CD4-positive, alpha-beta memory T cell (primary cell): ENCODE measurements at places on chromosomes 5 and 9. TPM values are rescaled to one million over a fixed set of nuclear protein-coding genes. Genes with fewer than 3 reads are reported as not detected.

The HMCN2 gene
- total RNA-seq: not detected

The PPIC gene
- not detected for total RNA-seq

The SMIM32 gene
- not detected for total RNA-seq

DNA sequence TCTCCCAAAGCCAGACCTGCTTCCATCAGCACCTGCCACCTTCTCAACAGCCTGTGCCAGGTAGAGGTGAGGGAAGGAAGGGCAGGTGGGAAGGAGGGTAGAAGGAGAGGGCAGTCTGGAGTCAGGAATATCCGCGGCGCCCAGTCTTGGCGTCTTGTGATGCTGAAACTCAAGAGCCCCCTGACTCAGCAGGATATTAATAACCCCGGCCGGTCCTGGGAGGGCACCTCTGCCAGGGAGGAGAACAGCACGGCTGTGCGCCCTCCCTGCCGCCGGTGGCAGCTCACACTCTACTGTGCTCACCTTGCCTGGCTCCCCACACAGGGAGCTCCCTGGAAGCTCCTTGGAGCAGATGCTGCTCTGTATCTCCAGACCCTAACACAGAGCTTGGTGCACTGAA, 11.6 kb upstream of the NTNG2 start:
- no peak for DNase-seq

GRCh38 chr5:157481265-157481664, 21.3 kb downstream of the NIPAL4 start:
- DNase-seq: no peak

The THBS4 gene
- 0.29 TPM for total RNA-seq

DNA sequence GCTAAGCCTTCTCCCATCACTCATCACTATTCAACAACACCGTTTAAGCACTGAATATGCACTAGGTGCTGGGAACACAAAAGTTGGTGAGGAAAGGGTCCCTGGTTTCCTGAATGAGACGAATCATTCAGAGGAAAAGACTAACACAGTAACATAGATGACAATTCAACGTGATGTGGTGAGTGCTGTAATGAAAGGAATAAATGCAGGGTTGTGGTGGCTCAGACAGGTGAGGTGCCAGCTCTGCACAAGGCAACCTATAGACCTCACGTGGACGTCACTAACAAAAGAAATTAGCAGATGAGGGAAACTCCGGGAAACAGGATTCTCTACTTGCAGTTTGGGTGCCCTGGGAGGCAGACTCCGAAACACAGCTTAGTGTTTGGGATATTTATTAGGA, 40.0 kb upstream of the ERBIN start:
- DNase-seq: no peak

DNA sequence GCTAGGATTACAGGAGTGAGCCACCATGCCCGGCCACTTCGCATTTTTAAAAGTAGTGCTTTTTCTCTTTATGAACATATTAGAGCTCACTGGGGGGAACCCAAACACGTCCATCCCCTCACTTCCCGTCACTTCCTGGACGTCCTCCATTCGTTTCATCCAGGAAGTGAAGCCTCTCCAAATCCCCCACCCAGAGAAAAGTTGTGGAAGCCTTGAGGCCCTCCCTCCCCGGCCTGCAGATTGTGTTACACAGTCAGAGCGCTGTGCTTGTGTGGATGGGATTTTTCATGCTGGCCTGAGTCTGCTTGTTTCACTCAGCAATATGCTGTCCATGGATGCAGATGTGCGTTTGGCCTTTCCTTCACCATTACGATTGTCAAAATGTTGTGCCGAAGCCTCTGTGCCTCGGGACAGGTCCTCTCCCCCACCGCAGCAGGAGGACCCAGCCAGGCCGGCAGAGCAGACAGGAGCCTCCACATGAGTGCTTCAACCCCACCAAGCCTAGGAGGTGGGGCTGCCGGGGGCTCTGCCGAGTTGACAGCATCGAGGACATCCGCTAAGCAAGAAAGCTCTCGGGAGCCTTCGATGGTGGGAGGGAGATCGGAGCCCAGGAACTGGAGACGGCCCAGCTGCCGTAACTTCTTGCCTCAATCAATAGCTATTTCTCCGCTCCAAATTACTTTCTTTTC, 121.6 kb upstream of the PPP1R26 start:
- no peak for DNase-seq

The MARCOL gene
- total RNA-seq: not detected

GRCh38 chr9:70883056-70883455, 238.4 kb downstream of the TRPM3 start:
- no peak for DNase-seq

DNA sequence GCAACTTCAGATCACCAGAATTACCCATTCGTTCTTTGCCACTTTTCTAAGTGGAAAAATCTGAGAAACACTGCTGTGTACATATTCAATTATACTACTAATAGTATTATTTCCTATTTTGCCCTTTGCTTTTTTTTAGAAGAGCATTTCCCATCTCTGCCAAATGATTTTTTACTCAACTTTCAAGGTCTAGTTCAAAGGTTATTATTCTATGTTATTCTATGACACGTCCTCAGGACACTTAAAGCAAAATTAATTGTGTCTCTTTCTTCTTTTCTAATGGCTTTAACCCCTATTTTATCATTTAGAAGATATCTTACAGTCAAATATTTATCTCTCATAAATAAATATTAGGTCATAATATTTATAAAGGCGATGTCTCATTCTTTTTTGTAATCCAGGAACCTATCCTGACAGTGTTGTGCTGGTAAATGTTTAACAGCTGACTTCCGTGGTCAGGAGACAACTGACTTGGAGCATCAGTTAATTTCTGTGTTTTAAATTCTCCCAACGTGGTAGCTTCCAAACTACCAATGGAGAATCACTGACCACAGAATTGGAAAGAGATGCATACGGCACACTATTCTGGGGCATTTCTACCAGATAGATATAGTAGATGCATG, 375.2 kb downstream of the ARRDC3 start:
- no peak for DNase-seq

The PRDM9 gene
- not detected for total RNA-seq

The DMRT2 gene
- 0.23 TPM for total RNA-seq

DNA sequence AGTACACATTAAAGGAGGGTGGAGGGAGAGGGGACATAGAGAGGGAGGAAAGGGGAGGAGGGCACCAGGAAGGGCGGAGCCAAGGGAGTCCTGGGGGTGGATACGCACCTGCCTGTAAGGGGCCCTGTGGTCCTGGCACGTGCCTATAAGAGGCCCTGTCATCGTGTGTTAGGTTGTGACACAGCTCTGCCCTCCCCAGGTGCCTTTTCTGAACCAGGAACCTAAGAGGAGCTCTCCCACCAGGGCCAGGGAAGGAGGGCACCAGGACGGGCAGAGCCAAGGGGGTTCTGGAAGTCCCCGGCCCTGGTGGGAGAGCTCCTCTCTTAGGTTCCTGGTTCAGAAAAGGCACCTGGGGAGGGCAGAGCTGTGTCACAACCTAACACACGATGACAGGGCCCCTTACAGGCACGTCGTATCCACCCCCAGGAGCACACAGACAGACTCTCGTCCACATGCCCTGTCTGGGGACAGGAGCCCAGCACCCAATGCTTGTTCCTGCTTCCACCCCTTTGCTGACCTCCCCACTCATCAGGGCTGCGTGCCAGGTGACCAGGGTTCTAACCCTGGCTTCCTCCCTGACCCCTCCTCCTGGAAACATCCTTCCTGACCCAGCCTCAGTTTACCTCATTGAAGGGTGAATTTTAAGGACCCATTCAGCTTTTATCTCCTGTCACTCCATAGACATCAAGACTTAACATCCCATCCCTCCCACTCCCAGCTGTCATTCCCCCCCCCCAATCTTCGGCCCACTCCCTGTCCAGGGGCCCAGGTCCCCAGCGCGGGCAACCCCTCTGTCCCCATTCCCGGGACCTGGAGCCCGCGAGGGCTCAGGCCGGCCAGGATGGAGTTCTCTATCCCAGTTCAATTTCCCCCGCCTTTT, 12.9 kb upstream of the OLFM1 start:
- no peak for DNase-seq

- peak; percentile 54 for DNase-seq
Observed at GRCh38 chr5:35816881-35817521, 39.7 kb upstream of the IL7R start.

The SPAG8 gene
- total RNA-seq: 5.6 TPM

The KIF20A gene
- not detected for total RNA-seq

GRCh38 chr5:98568336-98568735, 205.1 kb upstream of the RGMB start:
- DNase-seq: no peak

The VLDLR gene
- total RNA-seq: 0.50 TPM

GRCh38 chr5:149728303-149728702, 1.8 kb upstream of the PPARGC1B start:
- DNase-seq: no peak

GRCh38 chr5:120146787-120147186, 317.3 kb upstream of the PRR16 start:
- DNase-seq: no peak

The CARD9 gene
- 1.2 TPM for total RNA-seq

DNA sequence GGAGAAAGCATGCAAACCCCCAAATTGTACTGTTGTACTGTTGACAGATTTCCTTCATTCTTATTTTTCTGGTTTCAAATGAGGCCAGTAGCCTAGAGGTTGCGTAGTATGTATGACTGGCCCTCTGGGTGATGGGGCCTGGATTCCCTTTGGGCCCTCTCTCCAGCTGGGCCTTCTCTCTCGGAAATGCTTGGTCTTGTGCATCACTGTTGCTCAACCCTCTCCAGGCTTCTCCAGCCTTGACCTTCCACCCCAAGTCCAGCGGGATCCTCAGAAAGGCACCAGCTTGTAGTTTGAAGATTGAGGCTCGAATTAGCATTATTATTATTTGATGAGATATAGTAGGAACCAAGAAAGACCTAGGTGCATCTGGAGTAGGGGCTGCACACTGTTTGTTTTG, 87.0 kb downstream of the ANGPTL2 start:
- no peak for DNase-seq

The NDOR1 gene
- 37.1 TPM for total RNA-seq

GRCh38 chr9:35839926-35840325, 10.9 kb downstream of the TMEM8B start:
- DNase-seq: no peak

- no peak for DNase-seq
Observed at GRCh38 chr9:12056874-12057273, 636.3 kb upstream of the TYRP1 start.

The TERT gene
- total RNA-seq: not detected

The DEPDC1B gene
- total RNA-seq: 0.70 TPM

DNA sequence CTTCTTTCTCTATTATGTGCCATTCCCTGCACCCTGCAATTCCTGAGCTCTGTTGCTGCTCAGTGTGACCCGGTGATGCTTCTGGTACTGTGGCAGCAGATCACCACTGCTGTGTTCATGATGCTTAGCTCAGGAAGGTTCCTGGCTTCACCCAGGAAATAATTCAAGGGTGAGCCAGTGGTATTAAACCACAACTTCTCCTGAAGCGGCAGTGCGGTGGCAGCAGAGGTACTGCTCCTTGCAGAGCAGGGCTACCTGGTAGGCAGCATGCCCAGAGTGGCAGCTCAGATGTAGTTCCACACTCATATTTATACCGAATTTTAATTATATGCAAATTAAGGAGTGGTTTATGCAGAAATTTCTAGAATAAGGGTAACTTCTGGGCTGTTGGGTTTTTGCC, 213.8 kb upstream of the ZNF608 start:
- DNase-seq: no peak

GRCh38 chr5:96093890-96094381, 132.3 kb upstream of the ELL2 start:
- DNase-seq: no peak

- no peak for DNase-seq
Observed at GRCh38 chr9:118568704-118569103, 800.5 kb downstream of the BRINP1 start.

The TAL2 gene
- total RNA-seq: not detected

- DNase-seq: no peak
Observed at GRCh38 chr5:160537940-160538339, 116.3 kb downstream of the PTTG1 start.

The ZNF474 gene
- 0.17 TPM for total RNA-seq

DNA sequence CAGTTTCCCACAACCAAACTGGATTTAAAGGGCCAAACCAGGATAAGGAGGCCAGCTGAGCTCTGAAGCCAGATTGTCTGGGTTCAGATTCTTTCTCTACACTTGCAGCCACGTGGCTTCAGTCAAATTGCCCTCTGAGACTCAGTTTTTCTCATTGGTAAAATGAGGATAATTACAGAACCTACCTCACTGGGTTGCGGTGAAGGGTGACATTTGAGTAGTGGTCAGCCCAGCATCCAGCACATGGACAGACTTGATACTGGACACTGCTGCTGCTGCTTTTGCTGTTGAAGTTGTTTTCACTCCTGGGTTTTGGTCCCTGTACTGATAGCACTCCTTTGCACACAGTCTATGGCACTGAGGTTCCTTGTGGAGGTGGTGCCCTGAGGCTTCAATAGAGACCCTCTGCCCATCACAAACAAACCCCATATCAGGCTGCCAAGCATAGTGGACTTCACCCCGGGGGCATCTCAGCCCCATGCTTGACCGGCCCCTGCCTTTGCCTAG, 25.7 kb upstream of the CDKN2AIPNL start:
- no peak for DNase-seq

DNA sequence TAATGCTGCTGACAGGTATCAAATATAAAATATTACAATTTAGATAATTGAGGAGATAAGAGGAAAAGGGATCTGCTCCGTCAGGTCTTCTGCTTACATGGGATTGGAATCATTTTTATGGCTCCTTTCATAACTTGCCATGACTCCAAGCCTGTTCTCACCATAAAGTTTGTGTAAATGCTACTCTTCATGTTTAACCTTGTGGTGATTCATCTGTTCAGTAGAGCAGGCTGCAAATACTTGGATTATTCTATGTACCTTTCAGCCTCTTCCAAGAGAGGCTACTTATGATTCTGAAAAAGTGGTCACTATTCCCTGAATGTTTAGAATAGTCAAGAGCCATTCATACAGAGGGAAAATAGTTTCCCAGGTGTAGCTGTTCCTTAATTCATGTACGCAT, 66.9 kb downstream of the SLC44A1 start:
- DNase-seq: no peak

DNA sequence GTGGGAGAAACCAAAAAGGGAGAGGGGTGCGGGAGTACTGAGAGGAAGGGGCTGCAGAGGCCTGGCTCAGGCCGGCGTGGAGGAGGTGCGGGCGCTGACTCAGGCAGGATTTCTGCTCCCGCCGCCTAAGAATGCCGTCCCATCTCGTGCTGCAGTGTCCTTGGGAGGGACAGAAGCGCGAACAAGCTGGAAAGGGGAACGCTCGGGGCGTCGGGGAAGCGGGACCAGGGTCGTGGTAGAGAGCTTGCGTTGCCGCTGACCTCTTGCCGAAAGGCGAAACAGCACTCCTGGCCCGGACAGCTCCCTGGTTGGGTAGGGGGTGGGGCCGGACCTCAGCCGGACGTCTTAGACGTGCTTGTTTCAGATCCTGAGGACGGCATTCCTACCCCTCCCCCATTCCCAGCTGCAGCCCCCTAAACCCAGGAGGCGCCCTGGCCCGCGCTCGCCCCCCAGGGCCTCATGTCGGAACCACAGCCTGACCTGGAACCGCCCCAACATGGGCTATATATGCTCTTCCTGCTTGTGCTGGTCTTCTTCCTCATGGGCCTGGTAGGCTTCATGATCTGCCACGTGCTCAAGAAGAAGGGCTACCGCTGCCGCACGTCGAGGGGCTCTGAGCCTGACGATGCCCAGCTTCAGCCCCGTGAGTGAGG, 1.1 kb downstream of the RELL2 start:
- DNase-seq: peak; percentile 72

- DNase-seq: no peak
Observed at GRCh38 chr9:6230037-6230780, 14.6 kb downstream of the IL33 start.
